ENCODE measurements at places on chromosomes 11 and 22. TPM values are rescaled to one million over a fixed set of nuclear protein-coding genes. Genes with fewer than 3 reads are reported as not detected.

LARGE2 gene
- 18.0 TPM for total RNA-seq

OR10A2 gene
- total RNA-seq = not detected

PITPNM1 gene
- 41.2 TPM for total RNA-seq

MB gene
- total RNA-seq = 3.4 TPM

DGAT2 gene
- 24.0 TPM for total RNA-seq

GRCh38 chr11:44095506-44096359 lies at the start of gene EXT2:
Gene EXT2, plus strand, starts transcription at chr11:44095678. Its CDS starts 12,035 bp downstream, at chr11:44107713.
- peak; percentile 90 for DNase-seq

- DNase-seq = no peak
Measured at GRCh38 chr22:37439347-37439746, 12.1 kb upstream of the ELFN2 start.

- no peak for DNase-seq
Measured at GRCh38 chr11:74581954-74582547, 10.3 kb upstream of the POLD3 start.

DNA sequence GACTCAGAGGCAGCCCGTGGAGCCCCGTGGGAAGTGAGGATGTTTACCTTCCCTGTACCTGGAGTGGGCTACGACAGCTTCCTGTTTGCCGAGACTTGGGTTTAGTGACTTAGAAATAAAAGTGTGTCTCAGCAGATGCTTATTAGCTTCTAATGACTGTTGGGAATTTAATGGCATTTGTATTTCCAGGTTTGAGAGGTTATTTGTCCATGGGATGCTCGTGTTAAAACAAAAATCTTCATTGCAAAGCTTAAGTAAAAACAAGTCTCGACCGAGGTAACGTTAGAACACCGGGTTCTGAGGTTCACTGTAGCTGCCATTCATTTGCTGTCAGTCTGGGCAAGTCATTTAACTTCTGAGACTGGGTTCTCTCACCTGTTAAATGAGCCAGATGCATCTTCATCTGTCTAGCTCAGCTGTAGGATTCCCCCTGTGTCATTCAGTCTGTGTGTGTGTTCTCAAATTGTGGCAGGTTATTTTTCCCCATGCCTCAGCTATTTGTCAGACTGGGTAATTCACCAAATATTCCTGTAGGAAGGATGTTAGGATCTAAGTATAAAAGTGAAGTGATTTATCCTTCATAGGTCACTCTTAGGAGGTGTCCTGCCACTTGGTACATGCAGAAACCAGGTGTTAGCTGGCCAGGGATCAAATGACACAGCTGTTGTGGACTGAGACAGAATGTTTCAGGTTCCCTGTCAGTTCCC lies 791 bp downstream of the EI24 start:
- no peak for DNase-seq

DNA sequence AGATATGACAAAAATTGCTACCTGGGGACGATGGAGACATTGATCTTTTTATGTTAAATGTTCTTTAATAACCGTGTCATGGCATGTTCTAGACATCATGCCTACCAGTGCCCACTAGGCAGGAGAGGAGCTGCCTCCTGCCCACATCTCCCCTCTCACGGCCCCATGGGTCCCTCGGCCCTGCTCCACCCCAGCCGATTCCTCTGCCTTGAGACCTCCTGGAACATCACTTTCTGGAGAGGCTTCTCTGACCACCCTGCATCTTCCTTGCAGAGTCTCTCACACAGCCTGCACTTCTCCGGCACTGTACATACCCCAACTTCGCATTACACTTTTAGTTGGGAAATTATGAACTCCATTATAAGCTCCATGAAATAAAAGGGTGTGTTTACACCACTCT lies 16.8 kb downstream of the EFCAB6 start:
- no peak for DNase-seq

GRCh38 chr11:33875621-33876294 lies 16.1 kb downstream of the LMO2 start:
- no peak for DNase-seq

- no peak for DNase-seq
Measured at GRCh38 chr11:121394785-121395184, 57.3 kb upstream of the SORL1 start.

DNA sequence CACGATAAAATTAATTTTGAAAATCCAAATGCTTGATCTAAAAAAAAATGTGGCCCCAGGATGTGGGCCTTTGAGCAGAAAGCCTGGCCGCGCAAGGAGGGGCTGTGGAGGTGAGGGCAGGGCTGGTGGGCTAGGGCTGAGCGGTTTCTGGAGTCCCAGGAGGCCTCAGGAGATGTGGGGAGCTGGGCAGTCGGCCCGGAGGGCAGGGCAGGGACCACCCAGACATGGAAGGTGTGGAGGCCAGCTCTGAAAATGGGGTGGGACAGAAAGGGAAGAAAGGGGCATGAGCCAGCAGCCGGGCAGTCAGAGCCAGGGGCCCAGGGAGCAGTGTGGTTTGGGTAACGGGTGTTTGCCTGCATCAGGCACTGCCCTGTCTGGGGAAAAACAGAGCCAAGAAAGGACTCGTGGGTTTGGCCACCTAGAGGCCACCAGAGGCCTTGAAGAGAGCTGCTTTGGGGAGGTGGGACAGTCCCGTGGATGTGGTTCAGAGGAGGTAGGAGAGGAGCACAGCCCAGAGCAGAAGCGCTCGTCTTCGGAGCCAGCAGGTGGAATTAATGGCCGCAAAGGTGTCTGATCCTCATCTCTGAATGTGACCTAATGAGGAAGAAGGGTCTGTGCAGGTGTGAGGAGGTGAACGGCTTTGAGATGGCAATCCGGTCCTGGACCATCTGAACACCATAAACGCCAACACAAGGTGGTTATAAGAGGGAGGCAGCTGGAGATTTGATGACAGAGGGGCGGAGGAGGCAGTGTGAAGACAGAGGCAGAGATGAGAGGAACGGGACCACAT lies 50.2 kb downstream of the IGF2 start:
- DNase-seq = peak; percentile 35

DNA sequence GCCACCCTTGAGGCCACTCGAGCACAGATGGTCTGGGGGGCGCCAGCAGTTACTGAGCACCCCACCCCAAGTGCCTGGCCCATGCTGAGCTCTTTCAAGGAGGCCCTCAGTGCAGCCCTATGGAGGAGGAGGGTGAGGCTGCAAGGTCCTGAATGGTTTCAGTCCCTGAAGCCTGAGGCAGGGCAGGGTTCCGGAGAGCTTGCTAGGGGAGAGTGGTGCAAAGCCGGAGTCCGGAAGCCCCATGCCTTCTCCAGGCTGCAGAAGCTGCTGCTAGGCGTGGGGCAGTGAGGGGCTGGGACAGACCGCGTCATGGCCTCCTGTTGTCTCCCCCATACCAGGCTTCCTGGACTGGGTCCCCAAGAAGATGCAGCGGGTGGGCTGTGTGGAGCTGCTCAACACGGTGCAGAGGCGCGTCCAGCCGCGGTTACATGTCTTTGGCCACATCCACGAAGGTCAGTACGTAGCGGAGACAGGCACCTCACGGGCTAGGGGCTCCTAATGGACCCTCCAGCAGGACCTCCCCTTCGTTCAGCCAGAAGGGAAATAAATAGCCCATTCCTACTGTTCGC lies 90.6 kb downstream of the MPPED1 start:
- DNase-seq = no peak

- no peak for DNase-seq
Measured at GRCh38 chr11:95638501-95638900, 151.1 kb downstream of the FAM76B start.
